ENCODE measurements at places on chromosomes 5 and 9.

GRCh38 chr9:129239946-129240490 is 62.0 kb upstream of the IER5L start:
- DNase-seq = no peak

DNA sequence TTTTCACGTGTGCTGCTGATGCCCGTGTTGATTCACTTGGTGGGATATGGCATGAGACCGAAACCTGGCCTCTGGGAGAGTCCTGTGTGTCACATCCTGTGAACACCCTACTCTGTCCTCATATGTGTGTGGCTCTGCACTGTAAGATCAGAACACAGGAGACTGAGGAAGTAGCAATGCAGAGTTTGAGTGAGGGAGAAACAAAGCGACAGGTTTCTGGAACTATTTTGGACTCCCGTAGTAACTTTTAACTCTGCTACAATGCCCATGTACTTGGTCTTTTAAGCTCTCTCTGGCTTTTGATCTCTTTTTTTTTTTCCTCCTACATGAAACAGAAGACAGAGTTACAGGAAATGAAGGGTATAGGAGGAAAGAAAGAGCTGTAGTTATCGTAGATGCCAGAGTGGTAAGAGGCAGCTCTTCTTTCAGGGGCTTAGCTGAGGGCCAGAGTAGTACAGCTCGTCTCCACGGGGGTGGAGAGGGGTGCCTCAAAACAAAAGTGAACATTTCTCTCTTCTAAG is 26.6 kb downstream of the GRAMD2B start:
- no peak for DNase-seq

GRCh38 chr5:22605473-22605872 is 247.7 kb downstream of the CDH12 start:
- DNase-seq = no peak

DNA sequence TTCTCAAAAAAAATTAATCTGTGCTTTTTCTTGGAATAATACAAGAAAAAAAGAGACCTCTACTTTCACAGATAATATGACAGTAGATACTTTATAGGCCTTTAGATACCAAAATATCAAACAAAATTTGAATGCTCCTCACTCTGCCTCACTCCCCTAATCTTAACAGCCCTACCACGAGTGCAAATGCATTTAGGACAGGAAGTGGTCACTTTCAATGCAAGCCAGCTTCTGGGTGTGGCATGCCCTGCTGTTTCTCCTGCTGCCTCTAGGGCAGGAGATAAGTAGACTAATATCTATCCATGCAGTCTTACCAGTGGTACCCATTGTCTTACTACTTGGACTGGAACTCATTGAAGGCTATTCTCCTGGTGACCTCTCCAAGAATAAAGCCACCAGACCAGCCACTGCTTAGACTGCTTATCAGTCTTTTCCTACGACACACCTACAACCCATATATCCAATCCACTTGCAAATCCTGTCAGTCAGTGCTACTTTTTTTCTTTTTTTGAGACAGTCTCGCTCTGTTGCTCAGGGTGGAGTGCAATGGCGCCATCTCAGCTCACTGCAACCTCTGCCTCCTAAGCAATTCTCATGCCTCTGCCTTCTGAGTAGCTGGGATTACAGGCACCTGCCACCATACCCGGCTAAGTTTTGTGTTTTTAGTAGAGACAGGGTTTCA is 23.0 kb downstream of the FRRS1L start:
- DNase-seq = no peak

GRCh38 chr5:27810458-27810857 is 772.1 kb upstream of the CDH9 start:
- DNase-seq = no peak

- no peak for DNase-seq
Observed at GRCh38 chr9:21688108-21689102, 114.0 kb upstream of the MTAP start.

GRCh38 chr5:127586066-127586770 is 62.7 kb upstream of the CTXN3 start:
- DNase-seq = no peak

DNA sequence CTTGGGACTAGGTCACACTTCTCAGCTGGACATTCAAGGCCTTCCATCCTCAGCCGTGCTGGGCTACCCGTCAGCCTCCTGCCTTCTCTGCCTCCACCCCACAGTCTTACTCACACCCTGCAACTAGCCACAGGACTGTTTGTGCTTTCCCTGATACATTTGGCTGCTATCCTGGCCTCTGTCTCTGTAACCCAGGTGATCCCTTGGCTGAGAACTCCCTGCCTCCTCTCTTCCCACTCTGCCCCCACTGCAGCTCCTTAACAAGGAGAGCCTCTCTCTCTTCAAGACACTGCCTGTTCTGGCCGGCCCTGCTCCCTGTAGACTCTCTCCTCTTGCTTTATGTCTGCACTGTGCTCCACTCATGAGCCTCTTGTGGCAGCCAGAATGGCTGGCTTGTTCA is 120.6 kb downstream of the MSX2 start:
- DNase-seq = no peak

DNA sequence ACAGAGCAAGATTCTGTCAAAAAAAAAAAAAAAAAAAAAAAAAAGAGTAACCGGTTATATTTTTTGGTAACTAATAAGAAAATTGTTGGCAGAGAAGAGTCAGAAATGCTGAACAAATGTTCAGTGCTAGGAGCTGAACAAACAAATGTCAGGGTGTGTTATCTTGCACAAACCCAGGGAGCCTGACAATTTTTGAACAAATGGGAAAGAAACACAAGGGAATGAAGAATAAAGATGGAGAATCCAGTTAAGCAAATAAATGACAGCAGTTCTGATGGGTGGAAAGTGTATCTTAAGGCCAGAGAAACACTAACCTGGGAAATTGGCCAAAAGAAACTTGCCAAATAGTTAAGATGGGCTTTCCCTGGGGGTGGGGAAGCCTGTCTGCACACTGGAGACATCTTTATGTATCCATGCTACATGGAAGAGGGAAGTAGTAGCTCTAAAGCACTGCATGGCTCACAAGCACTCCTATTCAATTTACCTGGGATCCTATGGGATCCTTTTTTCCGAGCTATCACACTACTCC is 23.7 kb downstream of the KLHL3 start:
- DNase-seq = no peak

DNA sequence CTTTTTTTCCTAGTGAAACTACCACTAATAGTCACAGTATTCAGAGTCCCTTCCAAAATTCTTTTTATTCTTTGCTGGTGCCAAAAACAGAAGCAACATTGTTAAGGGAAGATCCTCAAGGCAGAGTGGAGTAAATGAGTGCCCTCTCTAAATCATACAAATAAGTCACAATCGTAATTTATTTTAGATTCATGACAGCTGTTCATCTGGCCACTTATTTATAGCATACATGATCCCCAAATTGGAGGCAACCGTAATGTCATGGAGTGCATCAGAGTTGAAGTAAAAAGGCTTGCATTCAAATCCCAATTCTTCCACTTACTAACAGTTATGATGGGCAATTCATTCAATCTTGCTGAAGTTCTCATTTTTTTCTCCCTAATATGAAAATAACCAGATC is 33.4 kb downstream of the POLK start:
- no peak for DNase-seq

DNA sequence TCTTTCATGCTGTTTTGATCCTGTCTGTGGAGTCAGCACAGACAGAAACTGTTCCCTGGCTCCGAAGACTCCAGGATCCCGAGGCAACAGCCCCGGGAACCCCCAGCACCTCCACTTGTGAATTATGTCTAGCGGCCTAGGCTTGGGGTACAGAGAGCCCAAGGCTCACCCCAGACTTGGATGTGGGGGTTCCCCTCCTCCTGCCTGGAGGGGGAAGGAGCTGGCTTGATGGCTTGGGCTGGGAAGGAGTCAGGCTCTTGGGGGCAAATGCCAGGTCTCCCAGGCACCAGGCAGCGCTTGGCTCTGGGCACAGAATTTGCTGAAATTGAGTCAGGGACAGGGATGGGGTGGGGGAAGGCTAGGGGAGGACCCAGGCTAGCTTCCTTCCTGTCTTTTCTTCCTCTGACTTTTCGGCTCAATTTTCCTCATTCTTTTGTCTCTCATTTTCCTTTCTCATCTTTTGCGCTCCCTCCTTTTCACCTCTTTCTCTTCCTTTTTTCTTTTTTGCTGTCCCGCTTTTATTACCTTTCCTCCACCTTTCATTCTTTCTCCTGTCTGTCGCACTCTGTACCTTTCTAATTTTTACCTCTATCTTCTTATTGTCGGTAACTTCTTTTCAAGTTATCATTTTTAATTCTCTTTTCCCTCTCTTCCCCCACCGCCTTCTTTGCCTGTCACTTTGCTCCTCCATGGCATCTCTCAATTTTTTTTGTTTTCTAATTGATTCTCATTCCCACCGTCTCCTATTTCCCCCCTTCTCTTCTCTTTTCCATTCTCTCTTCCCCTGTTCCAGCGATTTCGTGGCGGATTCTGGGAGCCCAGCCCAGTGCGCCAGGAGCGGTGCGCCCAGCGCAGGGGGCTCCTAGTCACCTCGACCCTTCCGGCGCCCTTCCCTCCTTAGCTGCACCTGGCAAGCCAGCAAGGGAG is 10.5 kb downstream of the MSX2 start:
- DNase-seq = no peak

DNA sequence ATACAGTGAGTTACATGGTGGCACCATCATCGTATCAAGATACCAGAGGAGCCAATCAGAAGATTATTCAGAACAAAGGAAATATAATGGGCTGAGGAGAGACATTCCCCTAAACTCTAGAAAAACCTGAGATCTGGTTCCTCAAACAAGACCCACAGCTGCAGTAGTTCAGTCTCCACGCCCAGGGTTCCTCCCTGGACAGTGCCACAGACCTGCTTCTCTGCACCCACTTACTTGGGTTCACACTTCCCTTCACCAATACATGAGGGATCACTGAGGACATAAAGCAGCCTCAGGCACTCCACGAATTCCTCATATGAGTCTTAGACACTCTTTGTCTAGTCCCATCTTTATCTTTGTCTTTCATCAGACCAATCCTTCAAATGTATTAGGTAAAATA is 101.7 kb downstream of the APTX start:
- no peak for DNase-seq

DNA sequence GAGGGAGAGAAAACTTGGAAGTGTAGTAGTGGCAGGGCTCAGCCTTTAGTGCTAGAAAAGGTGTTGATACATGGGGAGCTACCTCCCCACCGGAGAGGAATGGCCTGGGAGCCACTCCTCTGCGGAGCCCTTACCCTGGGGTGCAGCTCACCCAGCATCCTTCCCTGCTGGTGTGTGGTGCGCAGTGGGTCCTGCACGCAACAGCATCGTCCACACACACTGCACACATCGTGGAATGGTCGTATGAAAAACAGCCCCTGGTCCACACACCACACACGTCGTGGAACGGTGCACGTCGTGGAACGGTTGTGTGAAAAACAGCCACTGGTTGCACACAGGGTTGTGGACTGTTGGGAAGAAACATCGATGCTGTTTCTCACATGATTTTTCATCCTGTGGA is 16.1 kb upstream of the AHRR start:
- DNase-seq = no peak

GRCh38 chr5:161857358-161857757 is 9.4 kb downstream of the GABRA1 start:
- DNase-seq = no peak

GRCh38 chr5:80409367-80409966 is 1.6 kb downstream of the ZFYVE16 start:
- no peak for DNase-seq

- DNase-seq = no peak
Observed at GRCh38 chr9:16579872-16580432, 290.5 kb downstream of the BNC2 start.

DNA sequence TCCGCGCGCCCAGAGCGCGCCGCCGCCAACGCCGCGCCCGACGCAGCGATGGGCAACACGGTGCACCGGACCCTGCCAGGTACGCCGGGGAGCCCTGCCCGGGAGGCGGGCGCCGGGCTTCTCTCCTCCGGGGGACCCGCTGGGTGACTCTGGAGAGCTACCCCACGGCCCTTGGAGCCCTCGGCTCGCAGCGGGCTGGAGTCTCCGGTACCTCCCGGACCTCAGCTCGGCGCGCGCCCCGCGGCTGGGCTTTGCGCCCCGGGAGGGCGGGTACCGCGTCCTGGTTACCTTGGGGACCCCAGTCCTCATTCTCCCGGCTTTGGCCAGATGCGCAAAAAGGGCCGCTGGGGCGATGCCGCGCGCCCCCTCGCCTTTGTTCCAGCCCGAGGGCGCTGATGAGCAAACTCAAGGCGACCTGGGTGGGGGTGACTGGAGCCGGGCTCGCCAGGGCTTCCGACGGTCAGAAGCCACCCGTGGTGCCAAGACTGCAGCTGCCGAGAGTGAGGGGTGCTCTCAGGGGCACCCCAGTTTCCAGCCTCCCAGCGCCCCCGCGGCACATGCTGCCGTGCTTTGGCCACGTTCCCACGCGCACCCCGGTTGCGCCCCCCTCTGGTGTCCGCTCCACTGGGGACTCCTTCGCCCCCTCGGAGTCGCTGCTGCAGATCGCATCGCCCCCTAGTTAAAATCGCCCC is 442 bp downstream of the NEURL1B start:
- no peak for DNase-seq

DNA sequence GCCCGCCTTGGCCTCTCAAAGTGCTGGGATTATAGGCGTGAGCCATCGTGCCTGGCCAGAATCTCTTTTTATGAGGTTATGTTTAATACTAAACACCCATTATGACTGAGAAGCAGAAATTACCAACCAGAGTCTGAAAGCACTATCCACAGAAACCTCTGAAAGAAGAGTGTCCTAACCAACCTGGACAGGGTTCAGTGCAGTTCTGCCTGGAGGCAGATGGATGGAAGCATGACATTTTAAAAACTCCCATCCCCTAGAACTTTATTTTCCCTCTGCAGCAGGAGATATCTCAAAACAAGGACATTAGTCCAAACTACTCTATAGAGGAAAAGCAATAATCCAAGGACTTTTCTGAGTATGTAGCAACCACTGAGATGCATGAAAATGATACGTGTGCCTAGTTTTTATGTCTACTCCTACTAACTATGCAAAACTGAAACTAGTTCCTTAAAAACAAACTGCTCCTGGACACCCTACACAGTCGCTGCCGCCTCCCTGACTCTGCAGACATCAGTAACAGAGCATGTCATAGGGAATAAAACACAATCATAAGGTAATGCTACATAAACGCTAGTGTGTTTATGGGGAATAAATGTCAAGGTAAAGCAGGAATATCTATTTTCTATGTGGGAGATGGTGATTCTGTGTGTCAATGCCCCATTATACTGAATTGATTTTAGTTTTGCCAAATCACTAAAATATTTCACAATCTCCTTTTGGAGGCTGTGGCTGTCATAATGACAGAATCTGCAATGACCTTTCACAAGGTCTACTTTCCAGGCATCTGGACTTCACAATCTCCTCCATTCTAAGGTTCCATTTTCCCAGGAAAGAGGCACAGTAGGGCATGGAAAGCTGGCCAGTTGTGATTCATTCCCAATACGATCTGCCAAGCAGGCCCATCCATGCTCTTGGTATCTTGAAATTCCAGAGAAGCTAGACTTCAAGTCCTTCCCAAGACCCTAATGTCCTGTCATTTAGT is 122.8 kb downstream of the SIL1 start:
- DNase-seq = no peak

- no peak for DNase-seq
Observed at GRCh38 chr9:134433101-134433500, 106.8 kb downstream of the RXRA start.

- DNase-seq = peak; percentile 33
Observed at GRCh38 chr5:169176709-169177694, 123.9 kb downstream of the SLIT3 start.

GRCh38 chr5:15674716-15675115 is 174.7 kb downstream of the FBXL7 start:
- DNase-seq = no peak
